Activated T-helper 1 cell treated with Interleukin-2 at 50 U/mL for 16 hours (primary cell): ENCODE measurements at places on chromosomes 4 and X.

DNA sequence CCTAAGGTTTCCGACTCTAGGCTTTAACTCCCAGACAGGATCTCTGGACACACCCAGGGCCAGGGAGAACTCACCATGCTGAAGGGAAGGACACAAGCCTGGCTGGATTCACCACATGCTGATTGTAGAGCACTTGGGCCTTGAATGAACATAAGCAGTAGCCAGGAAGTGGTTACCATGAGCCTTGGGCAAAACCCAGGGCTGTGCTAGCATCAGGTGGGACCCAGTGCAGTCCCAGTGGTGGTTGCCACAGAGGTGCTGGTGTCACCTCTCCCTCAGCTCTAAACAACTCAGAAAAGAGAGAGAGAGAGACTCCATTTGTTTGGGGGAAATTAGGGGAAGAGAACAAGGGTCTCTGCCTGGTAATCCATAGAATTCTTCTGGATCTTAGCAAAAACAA, 77.0 kb downstream of the KLHL13 start:
- DNase-seq, result no peak

- DNase-seq, result no peak
Measured at GRCh38 chr4:34534916-34535315, 1709.4 kb downstream of the ARAP2 start.

DNA sequence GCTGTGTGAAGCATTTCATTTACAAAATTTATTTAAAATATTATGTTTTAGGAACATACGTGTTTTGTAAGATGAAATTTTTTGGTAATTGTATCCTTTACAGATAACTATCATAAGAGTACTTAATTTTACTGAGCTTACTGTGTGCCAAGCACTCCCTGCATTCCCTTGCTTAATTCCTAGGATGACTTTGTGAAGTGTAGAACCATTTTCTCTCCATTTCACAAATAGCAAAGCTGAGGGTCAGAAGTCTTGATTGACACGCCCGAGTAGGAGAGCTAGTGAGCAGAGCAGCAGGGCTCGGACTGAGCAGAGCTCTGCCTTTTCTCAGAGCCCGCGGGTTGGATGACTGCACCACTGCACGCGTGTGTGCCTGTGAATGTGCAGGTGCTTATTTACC, 30.6 kb downstream of the PIGG start:
- no peak for DNase-seq

- DNase-seq, result no peak
Measured at GRCh38 chr4:185945252-185945651, 123.7 kb upstream of the TLR3 start.

DNA sequence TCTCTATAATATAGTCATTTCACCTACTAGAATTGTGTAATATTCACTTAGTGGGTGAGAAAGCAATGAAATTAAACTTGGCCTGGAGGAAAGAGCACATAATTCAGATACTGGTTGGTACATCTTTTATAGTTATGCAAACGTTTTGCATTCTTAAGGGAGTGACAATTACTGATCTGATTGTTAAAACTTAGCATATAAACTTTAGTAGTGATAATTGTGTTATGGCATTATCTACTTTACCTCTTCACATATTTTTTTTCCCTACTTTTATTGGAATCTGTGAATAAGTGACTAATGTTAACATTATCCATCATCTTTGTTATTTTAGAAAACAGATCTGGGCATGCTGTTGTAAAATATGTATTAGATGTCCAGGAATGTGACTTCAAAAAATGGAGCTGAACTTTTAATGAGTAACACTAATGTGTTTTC, 217.4 kb upstream of the GIMD1 start:
- DNase-seq, result no peak

GRCh38 chrX:101206471-101206870, 13.1 kb upstream of the DRP2 start:
- DNase-seq, result no peak

DNA sequence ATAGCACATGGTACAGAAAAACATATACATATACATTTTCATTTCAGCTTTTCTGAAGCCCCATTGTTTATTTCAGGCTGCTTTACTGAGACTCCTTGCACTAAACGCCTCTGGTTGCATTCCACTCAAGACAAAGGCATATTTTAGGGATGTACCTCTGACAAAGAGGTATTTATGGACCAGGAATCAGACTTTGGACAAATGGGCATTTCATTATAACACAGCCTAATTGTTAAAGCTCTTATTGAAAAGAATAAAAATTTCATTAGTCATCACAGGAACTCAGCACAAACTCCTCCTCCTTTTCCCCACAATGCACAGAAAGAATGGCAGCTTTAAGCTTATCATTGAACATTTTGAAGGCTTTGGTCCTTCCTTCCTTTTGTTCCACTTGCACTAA, 62.9 kb upstream of the UGT8 start:
- DNase-seq, result no peak

DNA sequence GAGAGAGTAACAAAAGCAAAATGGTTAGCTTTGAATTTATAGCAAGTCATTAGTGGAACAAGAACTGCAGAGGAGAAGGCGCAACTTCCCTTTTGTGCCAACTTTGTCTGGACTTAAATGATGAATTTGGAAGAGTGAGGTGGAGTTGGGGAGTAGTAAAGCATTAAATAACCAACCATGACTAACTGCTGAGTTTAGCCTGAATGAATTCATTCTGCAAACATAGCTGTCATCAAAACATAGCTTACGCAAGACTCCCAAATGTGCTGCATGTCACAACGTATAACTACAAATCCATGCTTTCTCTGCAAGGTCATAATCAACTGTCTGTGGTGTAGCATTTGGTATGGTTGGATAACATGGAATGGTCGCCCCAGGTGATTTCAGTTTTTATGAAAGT, 75.9 kb upstream of the RPL34 start:
- no peak for DNase-seq

DNA sequence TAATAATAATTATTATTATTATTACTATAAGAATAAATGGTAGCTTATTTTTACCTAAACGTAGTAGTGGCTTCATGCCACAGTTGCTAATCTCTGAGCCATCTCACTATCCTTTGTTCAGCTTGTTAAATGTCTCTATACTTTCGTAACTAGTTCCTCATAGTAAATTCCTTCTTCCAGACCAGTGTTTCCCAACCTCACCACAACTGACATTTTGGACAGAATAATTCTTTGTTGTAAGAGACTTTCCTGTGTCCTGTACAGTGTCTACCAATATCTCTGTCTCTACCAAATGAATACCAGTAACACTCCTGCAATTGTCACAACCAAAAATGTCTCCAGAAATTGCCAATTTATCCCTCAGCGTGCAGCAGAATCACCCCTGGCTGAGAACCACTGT, 1040.9 kb downstream of the DMD start:
- DNase-seq, result no peak
